Activated T-cell treated with anti-CD3 and anti-CD28 coated beads, Interleukin-2, amount 50 U/mL, for 72 hours (primary cell): ENCODE measurements at places on chromosomes 7 and 10. TPM values are rescaled to one million over a fixed set of nuclear protein-coding genes. Genes with fewer than 3 reads are reported as not detected.

- DNase-seq: no peak
These were observed 157.8 kb downstream of the SNX10 start for GRCh38 chr7:26449175-26450165.

Gene PILRB
- total RNA-seq: 43.6 TPM

DNA sequence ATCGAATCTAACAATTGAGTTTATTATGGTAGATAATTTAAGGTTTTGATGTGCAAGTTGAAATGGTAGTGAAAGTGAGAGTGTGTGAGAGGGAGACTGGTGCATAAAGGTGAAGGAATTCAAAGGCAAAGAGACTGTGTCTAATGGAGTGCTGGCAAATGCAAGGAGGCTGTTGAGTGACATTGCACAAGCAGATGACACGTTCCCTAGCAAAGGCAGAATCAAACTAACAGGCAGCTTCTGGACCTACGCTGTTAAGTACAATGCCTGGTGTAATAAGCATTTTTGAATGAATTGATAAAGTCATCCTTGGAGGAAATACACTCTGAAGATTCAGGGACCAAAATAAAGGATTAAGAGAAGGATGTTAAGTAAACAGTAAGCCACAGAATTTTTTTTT lies 11.7 kb upstream of the GPR141 start:
- DNase-seq: no peak

DNA sequence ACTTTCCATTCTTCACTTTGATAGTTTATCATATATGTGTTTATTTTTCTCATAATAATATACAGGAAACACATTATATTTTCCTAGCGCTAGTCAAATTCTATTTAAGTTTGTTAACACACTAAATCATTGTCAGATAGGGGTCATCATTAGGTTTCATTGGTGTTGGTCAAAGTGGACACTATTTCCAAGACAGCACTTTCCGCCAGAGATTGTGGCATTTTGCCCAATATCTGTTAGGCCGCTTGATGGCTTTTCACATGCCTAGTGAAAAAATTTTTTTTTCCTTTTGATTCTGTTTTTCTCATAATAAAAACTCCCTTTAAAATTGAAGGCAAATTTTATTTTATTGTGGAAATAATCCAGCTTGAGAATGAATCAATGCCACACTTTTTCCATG lies 495.4 kb upstream of the AKR1E2 start:
- DNase-seq: no peak

GRCh38 chr7:12524794-12525386 lies 45.6 kb upstream of the SCIN start:
- DNase-seq: no peak

DNA sequence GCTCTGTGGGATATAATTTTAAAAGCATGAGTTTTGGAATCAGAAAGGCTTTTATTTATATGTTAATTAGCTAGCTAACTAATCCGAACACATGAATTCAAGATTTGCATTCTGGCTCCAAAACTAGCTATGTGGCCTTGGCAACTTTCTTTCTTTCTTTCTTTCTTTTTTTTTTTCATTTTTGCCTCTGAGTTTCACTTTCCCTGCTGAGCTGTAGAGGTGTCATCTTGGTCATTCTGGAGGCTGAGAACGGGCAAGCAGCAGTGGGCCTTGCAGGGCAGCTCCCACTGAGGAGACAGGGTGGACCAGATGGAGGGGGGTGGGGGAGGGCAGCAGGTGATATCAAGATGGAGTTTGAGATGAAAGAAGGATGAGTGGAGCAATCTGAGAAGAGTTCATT lies 24.8 kb upstream of the SFMBT2 start:
- no peak for DNase-seq

Gene RNF148
- total RNA-seq: not detected

DNA sequence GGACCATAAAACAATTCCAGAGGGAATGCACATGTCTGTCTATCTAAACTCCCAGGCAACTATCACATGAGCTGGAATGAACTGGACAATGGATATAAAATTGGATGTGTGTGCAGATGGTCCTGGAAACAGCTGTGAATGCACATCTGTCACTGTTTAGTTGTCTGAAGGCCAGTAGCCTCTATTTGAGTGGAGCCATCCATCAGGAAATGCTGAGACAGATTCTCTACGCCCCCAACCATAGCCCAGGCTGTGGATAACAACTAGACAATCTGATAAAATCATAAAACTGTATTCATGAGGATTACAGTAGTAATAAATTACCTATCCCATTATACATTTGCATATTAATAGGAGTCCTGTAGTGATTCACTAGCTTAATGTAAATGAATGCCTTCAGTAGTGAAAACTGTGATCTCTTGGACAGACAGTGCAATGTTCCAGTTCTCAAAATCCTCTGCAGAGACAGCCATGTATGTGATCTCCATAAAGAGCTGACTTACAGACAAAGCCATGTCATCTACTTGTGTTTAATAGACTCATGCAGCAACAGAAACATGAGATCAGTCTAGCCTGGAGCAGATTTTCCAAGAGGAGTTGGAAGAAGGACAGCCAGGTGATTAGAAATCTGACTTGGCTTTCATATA lies 907.6 kb downstream of the KCNMA1 start:
- no peak for DNase-seq

DNA sequence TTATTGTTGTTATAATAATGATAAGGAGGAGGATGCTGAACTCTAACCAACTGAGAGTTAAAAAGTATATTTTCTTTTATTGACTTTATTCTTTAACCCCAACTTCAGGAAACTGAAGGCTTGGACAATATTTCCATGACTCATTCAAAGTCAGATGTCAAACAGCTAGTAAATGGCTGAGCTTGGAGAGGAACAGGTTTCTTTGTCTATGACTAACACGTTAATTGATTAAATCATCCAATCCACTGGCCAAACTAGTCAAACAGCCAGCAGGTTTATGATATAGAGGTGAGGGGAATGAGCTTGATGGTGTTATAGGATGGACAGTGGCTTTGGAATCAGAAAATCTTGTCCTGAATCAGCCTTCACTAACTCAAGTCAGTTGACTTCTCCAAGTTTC lies 119.1 kb upstream of the WDR11 start:
- no peak for DNase-seq

Gene SPDYE2
- total RNA-seq: not detected

GRCh38 chr7:132463922-132464321 lies 112.3 kb downstream of the PLXNA4 start:
- no peak for DNase-seq

DNA sequence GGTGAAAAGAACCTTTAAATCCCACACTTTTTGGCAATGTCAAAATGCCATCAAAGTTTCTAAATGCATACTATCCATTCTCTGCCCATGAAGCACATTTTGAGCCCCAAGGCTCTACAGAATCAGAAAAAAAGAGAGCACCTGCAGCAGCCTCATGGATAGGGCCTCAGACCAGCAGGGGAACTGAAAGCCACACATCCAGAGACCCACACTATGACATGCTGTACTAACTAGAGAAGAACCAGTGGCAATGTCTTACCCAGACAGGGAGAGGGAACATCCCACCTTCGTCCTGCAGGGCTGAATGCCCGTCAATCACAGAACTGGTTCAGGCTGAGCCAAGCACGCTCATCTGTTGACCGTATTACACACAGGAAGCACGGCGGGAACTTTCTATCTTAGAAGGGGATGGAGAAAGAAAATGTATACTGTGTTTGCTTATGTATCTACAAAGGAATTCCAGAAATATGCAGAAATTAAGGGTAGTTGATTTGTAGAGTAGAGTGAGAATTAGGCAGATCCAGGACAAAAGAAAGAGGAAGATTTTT lies 237.2 kb downstream of the GLI3 start:
- no peak for DNase-seq

Gene CRYGN
- total RNA-seq: 0.35 TPM

Gene PAPSS2
- total RNA-seq: 0.69 TPM

DNA sequence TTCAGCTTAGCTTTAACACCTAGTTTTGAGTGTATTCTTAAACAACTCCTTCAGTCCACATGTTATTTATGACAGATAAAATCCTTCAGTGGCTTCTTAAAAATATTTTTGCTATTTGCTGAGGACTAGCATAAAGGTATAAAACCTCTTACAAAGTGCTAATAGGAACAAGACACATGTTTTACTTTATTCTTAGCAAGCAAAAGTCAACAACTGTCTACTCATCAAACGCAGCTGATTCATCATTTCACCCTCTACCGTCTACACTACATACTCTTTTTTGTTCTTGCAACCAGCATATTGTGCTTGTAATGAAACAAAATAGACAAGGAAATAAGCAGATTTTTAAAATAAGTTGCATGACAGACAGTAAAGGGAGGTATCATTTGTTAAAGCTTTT lies 319.7 kb downstream of the SNX13 start:
- DNase-seq: no peak

DNA sequence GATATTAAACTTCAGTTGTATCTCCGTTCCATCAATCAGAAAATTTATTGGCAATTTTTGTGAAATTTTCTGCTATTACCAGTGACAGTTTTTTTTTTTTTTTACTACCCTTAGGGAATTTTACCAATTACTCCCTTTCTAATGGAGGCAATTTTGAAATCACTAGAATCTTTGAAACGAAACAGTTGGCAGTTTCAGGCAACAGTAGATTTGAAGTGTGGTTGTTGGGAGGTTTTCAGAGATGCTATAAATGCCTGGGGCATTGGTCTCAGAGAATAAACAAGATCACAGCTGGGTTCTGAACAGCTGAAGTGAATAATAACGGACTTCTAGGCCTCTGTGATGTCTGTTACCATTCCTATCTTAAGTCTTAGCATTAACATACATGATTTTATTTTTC lies 535.9 kb upstream of the POT1 start:
- DNase-seq: no peak

- DNase-seq: peak; percentile 68
These were observed 443 bp downstream of the RNF32 start for GRCh38 chr7:156640949-156641485.

Gene PRSS37
- total RNA-seq: not detected

- no peak for DNase-seq
These were observed 171.9 kb upstream of the CACNA2D1 start for GRCh38 chr7:82615527-82615926.
